ENCODE measurements at places on chromosomes 4 and X.
A peak's percentile ranks its signal among the peaks of the same experiment; 100 is the strongest.

DNA sequence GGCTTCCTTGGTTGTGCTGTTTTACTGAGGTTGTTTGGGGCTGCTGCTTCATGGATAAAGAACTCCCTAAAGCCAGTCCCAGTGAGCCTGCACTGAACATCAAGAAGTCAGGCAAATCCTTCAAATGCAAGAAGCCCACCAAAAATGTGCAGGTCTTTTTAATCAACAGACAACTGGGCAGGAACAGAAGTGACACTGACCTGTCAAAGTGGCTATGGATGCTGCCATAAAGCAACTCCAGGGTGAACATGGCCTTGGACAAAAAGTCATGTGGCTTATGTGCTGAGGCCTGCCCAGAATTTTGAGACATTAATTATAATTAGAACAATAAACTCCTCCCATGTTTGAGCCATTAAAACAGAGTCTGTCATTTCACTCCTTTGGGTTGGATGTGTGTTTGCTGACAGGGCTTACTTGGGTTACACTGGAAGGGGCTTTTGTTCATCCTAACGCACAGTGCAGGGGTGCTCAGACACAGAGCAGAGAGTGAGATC, at the start of gene ETDC:
Gene ETDC, plus strand, starts transcription at position 51 of the 494 bp plus-strand sequence. Its CDS starts 0 bp downstream, at position 51.
- DNase-seq, result no peak

DNA sequence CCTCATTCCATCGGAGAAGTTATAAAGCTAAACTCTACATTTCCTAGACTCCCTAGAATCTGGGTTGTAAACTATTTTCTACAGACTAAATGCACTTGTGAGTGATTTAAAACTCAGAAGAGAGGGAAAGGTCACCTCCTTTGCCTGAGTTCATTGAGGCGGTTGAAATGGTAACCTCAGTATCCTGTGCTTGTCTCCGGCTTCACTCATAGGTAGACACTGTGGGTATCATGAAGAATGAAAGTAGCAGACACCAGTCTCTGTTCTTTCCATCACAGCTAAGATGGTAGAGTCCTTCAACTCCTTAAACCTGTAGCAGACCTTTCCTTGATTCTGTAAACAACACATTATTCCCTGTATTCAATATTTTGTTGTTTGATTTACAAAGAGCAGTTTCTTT, 291.3 kb upstream of the ANKRD50 start:
- DNase-seq, result no peak

DNA sequence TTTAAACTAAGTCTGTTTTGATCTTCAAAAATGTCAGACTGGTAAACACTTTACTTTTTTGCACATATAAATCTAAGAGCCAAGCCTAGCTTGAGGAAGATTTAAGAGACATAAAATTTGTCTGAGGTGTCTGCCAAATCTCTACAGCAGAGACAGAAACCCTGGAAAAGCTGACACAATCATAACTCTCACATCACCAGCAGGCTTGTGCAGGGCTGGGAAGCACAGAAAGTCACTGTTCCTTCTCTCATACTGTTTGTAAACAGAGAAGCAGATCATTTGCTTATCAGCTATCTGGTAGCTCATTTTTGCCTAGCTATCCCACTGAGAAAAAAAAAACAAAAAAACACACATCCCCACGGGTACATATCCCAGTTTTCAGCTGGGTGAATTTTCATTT, 7.0 kb downstream of the ENOX2 start:
- no peak for DNase-seq

- DNase-seq, result no peak
Observed at GRCh38 chr4:101843054-101843453, 52.5 kb downstream of the BANK1 start.

GRCh38 chr4:65825116-65825753, 154.9 kb upstream of the EPHA5 start:
- peak; percentile 4 for DNase-seq

DNA sequence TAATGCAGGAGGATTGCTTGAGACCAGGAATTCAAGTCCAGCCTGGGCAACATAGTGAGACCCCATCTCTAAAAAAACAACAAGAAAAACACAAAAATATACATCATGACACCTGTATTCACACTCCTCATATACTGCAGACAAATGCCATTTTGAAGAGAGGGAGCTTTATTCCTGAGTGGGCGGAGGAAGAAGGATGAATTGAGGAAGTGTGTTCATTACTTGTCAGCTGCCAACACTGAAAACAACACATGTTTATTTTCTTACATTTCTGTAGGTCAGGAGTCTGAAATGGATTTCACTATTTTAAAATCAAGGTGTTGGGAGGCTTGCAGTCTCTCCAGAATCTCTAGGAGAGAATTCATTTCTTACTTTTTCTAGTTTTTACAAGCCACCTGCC, 47.2 kb upstream of the CD99 start:
- DNase-seq, result no peak

- DNase-seq, result peak; percentile 97
Observed at GRCh38 chr4:14168919-14169318, 541.4 kb upstream of the BOD1L1 start.

DNA sequence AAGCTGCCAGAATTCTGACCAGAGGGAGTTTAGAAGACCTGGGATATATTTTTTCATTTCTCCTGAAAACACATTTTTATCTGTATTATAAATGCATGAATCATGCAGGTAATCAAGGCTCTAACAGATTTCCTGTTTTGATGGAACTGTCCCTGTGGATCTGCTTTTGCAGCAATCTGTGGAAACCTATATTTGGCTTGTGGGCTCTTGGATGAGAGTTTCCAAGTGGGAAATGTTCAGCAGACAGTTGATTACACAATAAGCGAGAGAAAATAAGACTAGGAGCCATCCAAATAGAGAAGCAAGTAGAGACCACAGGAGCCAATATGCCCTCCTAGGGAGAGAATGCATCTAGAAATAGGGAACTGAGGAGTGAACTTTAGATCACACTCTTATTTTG, 105.0 kb downstream of the NDST3 start:
- DNase-seq, result no peak

GRCh38 chrX:69546417-69546816, 42.3 kb downstream of the NALF2 start:
- no peak for DNase-seq

DNA sequence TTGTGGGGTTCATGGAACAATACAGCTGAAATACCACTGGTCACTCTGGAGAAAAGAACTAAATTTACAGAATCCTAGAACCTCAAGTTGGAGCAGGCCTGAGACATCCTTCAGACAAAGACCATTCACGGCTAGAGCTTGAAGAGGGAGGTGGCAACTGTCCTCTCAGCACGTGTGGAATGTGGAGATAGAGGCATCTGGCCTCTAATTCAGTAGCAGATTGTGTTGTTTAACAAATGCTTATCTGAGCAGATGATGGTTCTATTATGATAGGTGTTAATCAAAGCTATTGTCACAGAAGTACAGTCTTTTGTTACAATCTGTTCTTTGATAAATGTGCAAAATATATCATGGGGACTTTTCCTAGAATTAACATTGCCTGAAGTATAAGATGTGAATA, 121.7 kb upstream of the KCNIP4 start:
- no peak for DNase-seq
